ENCODE measurements at places on chromosomes 2 and 18. TPM values are rescaled to one million over a fixed set of nuclear protein-coding genes. Genes with fewer than 3 reads are reported as not detected.

INHBB gene
- 7.1 TPM for total RNA-seq

- no peak for DNase-seq
These were observed 158.6 kb upstream of the SERTAD2 start for GRCh38 chr2:64812285-64812684.

- no peak for DNase-seq
These were observed 1008.0 kb upstream of the CRIM1 start for GRCh38 chr2:35347561-35347960.

- no peak for DNase-seq
These were observed 27.9 kb downstream of the IWS1 start for GRCh38 chr2:127498386-127498785.

- DNase-seq = no peak
These were observed 19.9 kb downstream of the EFEMP1 start for GRCh38 chr2:55903727-55904126.

TGFA gene
- 1.0 TPM for total RNA-seq

SERPINB12 gene
- not detected for total RNA-seq
